ENCODE measurements at places on chromosomes 13 and 19.
A peak's percentile ranks its signal among the peaks of the same experiment; 100 is the strongest.

- no peak for DNase-seq
Observed at GRCh38 chr13:48231080-48231479, 1.9 kb upstream of the ITM2B start.

DNA sequence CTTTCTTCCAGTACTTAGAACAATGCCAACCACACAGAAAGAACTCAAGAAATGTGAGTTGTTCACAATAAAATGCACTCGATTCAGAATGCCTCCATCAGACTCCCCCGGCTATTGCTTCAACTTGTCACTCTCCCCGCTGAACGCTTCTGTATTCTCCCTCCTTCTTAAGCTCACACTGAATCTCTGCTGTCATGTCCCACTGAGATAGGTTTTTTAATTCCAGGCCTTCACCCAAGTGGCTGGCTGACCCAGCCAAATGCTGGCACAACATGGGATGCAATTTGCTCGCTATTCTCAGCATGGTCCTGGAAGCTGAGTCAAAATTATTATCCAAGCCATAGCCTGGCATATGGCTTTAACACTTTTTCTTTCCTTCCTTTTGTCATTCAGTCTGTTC, 76.8 kb upstream of the SERP2 start:
- no peak for DNase-seq

DNA sequence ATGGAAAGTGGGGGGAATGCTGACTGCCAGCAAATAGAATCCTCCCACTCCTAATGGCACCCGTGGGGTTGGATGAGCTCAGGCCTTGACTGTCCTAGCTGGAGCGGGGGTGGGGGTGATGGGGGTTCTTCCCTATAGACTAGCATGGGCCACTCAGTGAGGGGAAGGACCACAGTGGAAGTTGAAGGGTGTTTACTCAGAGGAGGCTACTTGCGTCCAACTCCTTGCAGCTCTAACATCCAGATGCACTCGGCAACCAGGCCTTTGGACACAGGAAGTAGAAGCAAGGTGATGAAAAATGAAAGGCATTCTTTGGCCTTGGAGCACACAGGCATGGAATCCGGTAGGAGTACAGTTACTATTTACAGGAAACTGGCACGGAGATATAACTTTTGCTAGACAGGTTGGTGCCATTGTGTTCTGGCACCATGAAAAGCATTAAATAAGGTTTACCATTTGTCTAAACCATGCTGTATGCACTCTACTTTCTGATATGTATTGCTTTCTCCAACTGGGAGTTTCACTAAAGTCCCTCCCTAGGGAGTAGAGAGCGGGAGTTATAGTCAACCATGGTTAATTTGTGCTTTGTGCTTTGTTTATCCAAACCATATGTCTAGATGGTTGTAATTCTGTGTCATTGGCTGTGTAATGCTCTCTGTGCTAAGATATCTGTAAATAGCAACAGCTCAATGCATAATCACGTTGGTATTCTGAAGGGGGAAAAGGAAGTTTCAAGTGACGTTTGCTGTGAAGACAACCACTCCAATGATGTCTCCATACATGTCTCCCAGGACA, 125.3 kb downstream of the TSHZ3 start:
- no peak for DNase-seq

- DNase-seq, result no peak
Observed at GRCh38 chr13:78102741-78103140, 184.1 kb upstream of the EDNRB start.

GRCh38 chr13:42967660-42968059, 24.4 kb downstream of the EPSTI1 start:
- no peak for DNase-seq

GRCh38 chr13:45728759-45729158, 26.6 kb downstream of the CBY2 start:
- no peak for DNase-seq

DNA sequence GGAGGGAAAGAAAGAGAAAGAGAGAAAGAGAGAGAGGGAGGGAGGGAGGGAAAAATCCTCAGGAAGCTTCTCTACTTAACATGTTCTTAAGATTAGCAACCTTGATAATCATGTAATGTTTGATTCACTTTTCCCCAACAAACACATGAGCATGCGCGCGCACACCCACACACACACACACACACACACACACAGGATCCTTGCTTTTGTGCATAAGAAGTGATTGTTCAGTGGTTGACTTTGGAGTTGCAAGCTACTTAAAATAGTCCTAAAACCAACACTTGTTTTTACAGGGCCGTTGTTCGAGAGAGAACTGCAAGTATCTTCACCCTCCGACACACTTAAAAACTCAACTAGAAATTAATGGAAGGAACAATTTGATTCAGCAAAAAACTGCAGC, 100.0 kb upstream of the RAP2A start:
- DNase-seq, result no peak

- no peak for DNase-seq
Observed at GRCh38 chr19:29524912-29525831, 622 bp upstream of the VSTM2B start.

DNA sequence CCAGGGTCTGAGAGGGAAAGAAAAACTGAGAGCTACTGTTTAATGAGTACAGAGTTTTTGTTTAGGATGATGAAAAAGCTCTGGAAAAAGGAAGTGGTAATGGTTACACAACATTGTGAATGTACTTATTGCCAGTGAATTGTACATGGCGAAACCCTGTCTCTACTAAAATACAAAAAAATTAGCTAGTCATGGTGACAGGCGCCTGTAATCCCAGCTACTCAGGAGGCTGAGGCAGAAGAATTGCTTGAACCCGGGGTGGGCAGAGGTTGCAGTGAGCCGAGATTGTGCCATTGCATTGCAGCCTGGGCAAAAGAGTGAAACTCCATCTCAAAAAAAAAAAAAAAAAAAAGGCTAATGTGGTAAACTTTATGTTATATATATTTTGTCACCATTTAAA, 96.3 kb downstream of the VWA8 start:
- DNase-seq, result no peak

DNA sequence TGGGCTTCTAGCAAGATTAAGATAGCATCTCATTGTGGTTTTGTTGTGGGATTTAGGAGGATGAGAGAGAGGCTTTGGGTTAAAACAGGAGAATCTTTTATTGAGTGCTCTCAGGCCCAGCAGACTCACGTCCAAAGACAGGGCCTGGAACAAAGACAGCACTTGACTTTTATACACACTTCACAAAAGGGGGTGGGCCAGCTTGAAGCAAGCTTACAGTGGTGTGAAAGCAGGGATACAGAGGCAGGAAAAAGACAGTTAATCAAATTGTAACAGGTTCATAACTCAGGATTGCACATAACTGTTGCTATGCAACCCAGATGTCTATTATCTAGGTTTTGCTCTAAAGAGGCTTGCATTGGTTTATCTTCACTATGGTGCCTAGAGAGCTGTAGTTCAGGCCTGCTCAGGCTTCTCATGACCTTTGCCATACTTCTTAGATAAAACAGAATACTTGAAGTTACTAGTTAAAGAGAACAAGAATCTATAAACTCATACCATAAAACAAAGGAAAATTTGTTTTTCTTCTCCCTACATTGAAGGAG, 42.2 kb upstream of the CEACAM21 start:
- DNase-seq, result no peak

- peak; percentile 1 for DNase-seq
Observed at GRCh38 chr13:58955546-58956385, 1208.0 kb downstream of the DIAPH3 start.

- no peak for DNase-seq
Observed at GRCh38 chr19:10112037-10112761, 706 bp downstream of the P2RY11 start.

DNA sequence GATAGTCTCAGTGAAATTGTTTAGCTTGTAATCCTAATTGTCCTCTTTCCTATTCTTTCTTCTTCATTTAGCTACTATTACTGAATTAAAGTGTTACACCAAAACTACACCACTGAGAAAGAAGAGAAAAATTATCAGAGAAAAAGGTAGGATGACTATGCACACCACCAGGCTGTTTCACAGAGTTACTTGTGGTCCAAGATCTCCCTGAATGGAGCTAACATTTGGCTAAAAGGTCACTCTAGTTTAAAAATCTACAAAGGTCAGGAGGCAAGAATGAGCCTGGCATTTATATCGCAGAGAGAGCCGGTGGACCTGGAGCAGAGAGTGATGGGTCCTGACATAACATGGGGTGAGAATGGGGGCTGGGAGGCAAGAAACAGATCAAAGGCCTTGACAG, 37.0 kb upstream of the EEF1AKMT1 start:
- no peak for DNase-seq

DNA sequence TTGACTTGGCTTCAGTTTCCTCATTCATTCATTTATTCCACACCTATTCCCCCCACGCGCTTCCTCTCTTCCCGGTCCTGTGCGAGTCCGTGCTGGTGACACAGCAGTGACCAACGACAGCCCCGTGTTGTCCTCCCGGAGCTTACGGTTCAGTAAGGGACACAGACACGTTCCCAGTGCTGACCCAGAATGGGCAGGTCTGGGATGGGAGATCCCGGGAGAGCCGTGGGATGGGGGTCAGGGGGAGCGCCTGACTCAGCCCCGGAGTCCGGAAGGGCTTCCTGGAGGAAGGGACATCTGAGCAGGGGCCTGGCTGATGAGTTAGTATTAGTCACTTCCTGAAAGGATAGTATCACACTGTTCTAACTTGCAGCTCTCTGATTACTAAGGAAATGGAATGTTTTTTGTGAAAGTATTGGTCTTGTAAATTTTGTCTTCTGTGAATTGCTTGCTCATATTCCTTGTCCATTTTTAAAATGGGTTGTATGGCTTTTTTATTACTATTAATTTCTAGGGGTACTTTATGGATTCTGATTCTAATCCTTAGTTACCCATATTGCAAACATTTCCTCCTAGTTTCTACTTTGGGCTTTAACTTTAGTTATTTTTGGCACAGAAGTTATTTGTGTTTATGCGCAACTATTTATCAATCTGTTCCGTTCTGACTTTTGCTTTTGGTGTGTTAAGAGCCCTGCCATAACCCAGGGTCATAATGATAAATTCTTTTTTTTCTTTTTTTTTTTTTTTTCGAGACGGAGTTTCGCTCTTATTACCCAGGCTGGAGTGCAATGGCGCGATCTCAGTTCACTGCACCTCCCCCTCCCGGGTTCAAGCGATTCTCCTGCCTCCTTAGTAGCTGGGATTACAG, 708 bp upstream of the ERCC1 start:
- DNase-seq, result no peak

DNA sequence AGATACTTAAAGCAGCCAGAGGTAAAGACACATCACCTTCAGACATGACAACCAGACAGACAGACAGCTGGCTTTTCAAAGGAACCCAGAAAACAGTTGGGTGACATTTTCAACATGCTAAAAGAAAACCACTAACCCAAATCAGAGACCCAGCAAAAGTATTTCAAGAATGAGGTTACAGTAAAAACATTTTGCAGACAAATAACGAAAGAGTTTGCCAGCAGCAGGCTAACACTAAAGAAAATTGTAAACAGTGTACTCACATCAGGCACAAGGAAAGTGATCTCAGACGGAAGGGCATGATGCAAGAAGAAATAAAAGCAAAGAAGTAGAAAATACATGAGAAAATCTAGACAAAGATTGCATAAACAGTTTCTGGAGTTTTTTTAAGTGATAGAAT, 46.4 kb downstream of the AP1M1 start:
- no peak for DNase-seq

- no peak for DNase-seq
Observed at GRCh38 chr13:48220981-48221685, 11.9 kb upstream of the ITM2B start.

GRCh38 chr19:5595745-5596144, 26.8 kb downstream of the SAFB2 start:
- no peak for DNase-seq

GRCh38 chr19:45852145-45852750, 10.7 kb downstream of the SYMPK start:
- DNase-seq, result no peak

DNA sequence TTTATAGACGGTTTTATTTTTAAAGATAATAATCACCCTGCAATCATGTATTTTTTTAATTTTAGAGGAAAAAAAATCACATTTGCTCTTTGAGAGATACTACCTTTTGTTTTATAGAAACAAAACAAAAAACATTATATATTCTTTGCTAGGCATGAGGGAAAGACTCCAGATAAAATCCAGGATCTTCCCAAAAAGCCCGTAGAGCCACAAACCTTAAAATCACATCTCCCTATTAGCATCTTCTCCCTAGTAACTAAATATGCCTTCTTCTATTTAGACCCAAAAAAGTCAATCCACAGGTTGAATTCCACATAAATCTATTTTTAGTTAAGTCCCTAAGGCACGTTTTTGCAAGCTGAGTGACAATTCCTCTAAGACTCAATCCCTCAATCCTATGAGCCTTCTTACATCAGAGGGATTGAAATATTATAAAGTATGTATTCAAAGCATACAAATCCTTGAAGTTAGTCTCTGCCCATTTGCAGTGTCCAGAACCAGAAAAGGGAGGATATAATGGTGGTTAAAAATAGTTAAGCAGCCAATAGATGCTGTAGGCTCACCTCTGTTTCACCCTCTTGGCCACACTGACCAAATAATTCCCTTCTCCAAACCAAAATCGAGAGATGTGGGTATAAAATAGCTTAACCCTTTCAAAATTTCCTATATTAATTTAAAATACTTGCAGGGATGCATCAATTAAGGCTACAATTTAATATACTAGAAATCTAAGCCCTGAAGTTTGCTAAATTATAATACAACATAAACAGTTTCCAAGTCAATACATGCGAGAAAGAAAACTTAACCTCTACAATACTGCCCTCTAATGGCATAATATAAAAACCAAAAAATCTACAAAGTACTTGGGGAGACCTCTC, 64.0 kb downstream of the SERP2 start:
- DNase-seq, result no peak

GRCh38 chr13:44686531-44686934, 110.4 kb upstream of the TSC22D1 start:
- DNase-seq, result no peak

DNA sequence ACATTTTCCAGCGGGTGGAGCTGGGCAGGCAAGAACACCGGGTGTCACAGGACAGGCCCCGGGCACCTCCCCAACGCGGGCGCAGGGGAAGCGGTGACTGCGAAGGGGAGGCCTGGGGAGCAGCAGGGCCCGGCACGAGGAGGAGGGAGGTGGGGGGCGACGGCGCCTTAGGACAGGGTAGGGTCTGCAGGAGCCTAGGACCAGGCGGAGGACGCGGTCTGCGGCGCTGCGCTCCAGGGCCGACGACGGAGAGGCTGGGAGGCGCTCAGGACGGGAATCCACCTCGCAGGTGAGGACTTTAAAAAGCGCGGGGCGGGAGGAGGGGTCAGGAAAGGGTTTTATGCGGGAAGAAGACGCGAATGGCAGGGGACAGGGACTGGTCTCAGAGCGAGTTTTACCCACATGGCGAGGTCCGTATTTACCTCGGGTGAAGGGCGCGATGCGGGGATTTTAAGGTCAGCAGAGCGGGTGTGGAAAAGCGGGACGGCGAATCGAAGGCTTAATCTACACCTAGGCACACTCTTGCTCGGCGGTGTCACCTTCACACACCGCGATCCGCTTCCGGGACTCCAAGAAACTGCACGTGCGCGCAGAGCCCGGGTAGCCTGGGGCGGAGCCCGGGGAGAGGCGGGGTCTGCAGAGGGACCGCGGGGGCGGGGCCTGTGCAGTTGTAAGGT, 13.5 kb downstream of the ERVV-2 start:
- peak; percentile 11 for DNase-seq

DNA sequence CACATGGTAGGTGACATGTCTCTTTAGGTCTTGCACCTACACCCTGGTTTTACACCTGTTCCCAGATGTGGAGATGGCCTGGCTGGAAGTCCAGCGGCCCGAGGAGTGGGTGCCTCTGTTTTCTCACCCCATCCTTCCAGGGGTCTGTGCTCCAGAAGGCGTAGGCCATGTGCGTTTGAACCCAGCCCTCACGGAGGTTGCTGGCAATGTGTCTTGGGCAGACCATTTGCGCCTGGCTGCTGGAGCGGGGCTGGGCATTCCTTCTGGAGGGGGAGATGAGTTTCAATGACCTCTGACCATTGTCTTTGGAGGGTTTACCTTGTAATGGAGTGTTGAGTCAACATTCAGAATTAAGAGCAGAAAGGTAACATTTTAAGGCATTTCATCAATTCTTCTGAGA, 54.8 kb upstream of the ZNF536 start:
- DNase-seq, result no peak

Measured in stimulated activated naive B cell treated with anti-CD40 and anti-IgM and Interleukin-4, amounts not matched to agents 10 μg/mL and 1 μg/mL and 100 μg/mL, for 72 hours (primary cell).